CD8-positive, alpha-beta memory T cell (primary cell): ENCODE measurements at places on chromosomes 4 and X. TPM values are rescaled to one million over a fixed set of nuclear protein-coding genes. Genes with fewer than 3 reads are reported as not detected.

DNA sequence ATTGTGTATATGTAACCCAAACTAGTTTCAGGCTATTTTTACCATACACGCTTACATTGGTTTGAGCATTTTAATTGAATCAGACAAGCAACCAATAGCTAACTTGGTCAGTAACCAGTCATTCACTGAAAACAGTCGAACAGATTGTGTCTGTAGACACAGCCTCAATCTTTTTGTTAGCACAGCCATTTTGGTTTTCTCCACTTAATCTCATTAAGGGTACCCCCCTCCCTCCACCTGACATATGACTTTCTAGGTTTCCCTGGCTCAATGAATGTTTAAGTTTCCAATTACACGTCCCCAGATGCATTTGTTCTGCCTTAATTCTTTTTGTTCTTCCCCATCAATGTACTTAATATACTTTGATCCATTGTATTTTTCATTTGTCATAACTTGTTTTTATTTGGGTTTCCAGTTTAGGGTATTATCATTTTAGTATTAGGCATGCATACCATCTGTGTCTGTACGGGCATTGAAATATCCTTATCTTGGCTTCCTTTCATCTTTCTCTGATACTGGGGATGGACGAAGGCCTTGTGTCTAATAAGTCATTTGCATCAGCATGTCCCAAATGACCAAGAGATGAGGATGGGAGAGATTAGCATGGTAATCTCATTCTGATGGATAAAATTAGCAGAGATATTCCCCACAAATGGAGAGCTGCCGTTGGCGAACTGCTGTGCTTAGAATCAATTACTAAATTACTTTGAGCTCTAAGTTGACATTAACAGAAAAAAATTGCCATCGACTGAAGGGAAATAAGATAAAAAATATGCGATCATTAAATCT, 35.9 kb upstream of the PHOX2B start:
- DNase-seq: no peak

GRCh38 chr4:114773339-114773738, 174.7 kb downstream of the UGT8 start:
- no peak for DNase-seq

The PQBP1 gene
- total RNA-seq: 101 TPM

- DNase-seq: no peak
Observed at GRCh38 chr4:95293014-95293413, 255.8 kb downstream of the UNC5C start.

DNA sequence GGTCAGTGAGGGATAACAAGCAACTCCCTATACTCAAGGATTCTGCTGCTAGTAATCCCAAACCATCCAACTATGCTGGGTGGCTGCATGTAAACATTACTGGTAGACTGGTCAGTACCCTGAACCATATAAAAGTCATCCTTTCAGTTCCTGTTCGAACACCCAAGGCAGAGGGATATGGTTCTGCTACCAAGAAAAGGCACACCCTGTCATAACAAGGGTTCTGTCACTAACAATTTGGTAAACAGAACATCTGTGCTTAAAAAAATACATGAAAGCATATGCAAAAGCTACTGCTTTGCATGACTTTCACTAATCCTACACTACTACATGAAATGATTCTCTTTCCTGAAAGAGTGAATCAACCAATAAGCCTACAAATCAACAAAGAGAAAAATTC, 76.8 kb upstream of the MCF2 start:
- no peak for DNase-seq

DNA sequence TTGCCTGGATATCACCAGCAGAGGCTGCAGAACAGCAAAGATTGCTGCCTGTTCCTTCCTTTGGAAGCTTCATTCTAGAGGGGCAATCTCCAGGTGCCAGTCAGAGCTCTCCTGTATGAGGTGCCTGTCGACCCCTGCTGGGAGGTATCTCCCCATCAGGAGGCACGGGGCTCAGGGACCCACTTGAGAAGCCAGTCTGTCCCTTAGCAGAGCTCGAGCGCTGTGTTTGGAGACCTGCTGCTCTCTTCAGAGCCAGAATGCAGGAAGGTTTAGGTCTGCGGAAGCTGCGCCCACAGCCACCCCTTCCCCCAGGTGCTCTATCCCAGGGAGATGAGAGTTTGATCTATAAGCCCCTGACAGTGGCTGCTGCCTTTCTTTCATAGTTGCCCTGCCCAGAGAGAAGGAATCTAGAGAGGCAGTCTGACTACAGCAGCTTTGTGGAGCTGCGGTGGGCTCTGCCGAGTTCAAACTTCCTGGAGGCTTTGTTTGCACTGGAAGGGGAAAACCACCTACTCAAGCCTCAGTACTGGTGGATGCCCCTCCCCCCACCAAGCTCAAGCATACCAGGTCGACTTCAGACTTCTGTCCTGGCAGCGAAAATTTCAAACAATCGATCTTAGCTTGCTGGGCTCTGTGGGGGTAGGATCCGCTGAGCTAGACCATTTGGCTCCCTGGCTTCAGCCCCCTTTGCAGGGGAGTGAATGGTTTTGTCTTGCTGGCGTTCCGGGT, 57.9 kb downstream of the DKK2 start:
- no peak for DNase-seq

DNA sequence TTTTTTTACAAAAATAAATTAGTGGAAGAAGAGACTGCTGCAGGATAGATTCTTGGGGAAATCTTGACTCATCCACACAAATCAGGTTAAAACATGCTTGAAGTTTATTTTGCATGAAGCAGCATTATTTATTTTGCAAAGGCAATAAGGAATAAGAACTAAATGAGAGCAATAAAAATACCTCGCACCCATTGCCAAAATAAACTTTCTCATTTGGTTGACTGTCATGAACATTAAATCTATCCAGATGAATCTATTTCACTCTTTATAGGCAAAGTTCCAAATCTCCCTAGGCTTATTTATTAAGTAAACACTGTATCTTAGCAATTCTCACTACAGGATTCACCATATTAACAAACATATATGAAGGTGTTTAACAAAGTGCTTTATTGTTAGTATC, 58.9 kb downstream of the HOPX start:
- DNase-seq: no peak

- DNase-seq: no peak
Observed at GRCh38 chr4:116516711-116517110, 568.7 kb downstream of the TRAM1L1 start.

- DNase-seq: no peak
Observed at GRCh38 chr4:183830438-183830985, 74.6 kb upstream of the STOX2 start.

DNA sequence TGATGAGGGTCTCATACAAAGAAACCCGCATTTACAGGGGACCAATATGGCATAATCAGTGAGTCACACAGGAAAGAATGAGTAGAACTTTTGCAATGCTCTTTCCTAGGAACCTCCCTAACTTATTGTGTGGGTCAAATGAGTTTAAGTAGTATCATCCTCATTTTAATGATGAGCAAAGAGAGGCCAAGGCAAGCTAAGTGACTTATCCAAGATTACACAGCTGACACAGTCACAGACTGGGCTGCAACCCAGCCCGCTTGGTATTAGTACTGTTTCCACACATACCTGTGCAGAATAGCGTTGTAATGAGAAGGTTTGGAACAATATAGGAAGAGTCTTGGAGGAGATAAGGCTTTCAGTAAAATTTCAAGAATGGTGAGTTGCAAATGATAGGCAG, 91.0 kb upstream of the PPP1R2C start:
- no peak for DNase-seq

The USP27X gene
- 1.7 TPM for total RNA-seq

DNA sequence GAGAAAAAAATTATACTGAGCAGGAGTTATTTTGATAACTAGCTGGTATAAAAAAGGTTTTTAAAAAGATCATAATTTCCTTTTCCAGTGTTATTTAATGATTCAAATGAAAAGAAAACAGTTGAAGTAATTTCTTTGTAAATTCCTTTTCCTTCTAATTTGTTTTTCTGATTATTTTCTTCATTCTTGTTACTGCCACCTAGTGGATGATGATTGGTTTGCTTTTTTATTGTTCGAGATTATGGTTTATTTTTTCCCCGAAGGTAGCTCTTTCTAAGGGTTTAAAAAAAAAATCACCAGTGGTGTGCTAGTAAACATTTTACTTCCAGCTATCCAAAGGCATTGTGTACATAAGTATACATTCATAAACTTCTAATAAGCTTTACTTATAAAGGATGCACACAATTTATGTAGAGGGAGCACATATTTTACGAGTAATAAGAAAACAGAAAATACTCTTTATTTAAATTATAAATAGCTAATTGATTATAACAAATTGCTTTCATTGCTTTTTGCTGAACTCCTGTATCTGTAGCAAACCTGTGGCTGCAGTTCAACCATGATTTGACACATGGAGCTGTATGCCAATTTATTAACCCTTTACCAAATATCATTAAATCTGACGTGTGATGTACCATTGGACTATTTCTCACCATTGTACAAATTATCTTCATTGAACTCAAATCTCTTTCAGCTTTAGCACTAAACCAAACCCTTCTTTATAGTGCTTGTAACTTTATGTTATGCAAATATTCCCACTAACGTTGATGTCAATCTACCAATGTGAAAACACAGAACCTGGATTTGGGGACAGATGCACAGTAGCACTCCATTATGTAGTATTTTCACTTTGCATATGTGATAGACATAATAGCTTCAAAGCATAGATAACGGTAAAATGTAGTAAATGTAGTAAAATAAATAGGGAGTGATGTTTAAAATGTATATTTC, 97.8 kb upstream of the ANK2 start:
- no peak for DNase-seq

DNA sequence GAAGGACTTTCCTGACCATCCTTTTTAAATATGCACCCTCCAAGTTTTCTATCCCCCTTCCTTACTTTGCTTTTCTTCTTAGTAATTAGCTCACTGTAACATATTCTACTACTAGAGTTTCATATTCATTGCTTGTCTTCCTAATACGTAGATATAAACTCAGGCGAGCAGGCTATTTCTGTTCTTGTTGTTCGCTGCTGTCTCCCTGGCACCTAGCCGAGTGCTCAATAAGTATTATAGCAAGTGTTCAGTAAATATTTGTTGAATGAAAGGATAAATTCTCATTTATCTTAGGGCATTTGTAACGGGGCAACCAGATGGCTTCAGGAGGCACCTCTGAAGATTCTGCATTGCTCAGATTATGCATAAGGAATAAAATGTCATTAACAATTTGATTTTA, 6.8 kb upstream of the RHOH start:
- DNase-seq: no peak

GRCh38 chrX:81201671-81202455, at the start of the genes HMGN5 and SH3BGRL:
HMGN5 (minus strand) TSS chrX:81201913; CDS start chrX:81121549, 80,364 bp downstream.
SH3BGRL (plus strand) TSS chrX:81202102; CDS start chrX:81202201, 99 bp downstream.
- peak; percentile 53 for DNase-seq

- DNase-seq: no peak
Observed at GRCh38 chr4:23737571-23737970, 152.3 kb downstream of the PPARGC1A start.

DNA sequence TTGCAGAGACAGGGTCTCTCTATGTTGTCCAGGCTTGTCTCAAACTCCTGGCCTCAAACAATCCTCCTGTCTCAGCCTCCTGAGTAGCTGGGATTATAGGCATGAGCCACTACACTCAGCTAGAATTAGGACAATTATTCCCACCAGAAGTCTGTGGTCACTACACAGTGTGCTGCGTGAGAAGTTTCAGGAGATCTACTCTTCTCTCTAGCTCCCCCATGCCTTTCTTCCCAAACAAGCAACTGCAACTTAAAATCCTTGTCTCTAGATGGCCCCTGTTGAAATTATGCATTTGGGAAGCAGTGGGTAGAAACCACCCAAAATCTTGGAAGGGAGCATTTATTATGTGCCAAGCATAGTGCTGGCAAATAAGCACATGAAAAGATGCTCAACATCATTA, 21.1 kb upstream of the MAP7D3 start:
- no peak for DNase-seq

The SORCS2 gene
- total RNA-seq: not detected

DNA sequence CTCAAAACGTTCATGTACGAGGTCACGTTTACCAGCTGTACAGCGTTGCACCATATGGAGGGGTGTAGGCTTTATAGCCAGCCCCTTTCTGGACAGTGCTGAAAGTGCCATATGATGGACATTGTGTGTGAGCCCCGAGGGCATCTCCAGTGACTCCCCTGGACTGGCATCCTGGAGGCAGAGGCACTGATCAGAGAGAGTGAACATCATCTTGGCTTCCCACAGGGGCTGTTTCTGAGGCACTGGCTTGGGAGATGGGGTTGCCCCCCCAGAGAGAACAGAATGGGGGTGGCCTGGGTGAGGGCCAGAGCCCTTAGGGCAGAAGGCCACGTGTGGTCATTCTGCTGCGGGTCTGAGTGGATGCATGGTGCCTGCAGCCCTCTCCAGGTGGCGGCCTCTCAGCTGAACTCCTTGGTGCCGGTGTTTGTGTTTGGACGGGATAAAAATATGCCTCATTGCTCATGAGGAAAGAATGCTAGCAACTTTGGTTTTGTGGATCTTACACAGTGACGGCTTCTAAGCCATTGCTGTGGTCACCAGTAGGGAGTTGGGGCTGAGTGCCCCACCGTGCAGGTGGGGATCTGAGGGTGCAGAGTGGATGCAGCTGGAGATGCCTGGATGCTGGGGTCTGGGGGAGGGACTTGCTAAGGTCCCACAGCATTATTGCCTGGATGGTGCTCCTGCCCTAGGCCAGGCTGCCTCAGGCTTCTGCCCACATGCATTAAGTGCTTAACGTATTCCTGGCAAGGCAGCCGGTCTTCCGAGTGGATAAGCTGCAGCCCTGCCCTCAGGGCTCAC, 3.4 kb downstream of the WFS1 start:
- DNase-seq: no peak

The MAGEA8 gene
- not detected for total RNA-seq

- no peak for DNase-seq
Observed at GRCh38 chr4:38523524-38524448, 140.2 kb upstream of the KLF3 start.

DNA sequence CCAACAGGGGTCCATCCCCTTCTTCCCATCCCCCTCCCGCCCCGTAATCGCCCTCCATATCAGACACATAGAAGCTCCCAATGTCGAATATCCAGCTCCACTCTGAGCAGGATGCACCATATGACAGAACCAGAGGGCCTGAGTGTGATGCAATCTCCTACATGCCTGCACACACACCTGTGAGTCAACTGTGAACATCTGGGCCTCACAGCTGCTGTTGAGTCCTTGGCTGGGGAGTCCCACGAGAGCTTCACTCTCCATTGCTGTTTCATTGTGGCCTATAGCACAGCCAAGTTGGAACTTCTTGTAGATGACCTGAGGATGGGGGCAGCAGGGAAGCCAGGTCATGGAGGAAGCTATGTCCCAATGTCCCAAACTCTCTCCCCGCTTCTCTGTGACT, 8.2 kb downstream of the SLC38A5 start:
- no peak for DNase-seq

- DNase-seq: peak; percentile 51
Observed at GRCh38 chr4:173013232-173013930, 155.2 kb upstream of the GALNT7 start.

- DNase-seq: no peak
Observed at GRCh38 chr4:182507805-182508204, 264.6 kb downstream of the TENM3 start.

DNA sequence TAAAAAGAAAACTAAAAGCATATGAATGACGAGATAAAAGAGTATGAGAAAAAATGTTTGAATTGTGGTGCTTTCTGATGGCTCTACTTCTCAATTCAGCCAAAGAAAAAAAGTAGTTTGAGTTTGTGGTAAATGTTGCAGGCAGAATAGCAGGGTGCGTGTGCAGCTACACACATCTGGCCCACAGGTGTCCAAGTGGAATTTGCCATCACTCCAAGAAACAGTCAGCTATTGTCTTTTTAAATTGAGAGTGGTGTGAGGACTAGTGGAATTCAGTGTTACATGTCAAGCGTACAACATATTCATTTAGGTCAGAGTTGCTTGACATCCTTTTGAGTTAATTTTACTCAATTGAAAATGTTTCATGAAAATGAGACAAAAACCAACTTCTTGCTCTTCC, 424.8 kb upstream of the MAD2L1 start:
- DNase-seq: no peak

The XAGE2 gene
- total RNA-seq: not detected
